ENCODE measurements at places on chromosomes 6 and 20.

GRCh38 chr6:49606721-49607390, 29.8 kb downstream of the RHAG start:
- DNase-seq, result peak; percentile 68

- no peak for DNase-seq
Measured at GRCh38 chr6:7545316-7546019, 4.0 kb downstream of the DSP start.

DNA sequence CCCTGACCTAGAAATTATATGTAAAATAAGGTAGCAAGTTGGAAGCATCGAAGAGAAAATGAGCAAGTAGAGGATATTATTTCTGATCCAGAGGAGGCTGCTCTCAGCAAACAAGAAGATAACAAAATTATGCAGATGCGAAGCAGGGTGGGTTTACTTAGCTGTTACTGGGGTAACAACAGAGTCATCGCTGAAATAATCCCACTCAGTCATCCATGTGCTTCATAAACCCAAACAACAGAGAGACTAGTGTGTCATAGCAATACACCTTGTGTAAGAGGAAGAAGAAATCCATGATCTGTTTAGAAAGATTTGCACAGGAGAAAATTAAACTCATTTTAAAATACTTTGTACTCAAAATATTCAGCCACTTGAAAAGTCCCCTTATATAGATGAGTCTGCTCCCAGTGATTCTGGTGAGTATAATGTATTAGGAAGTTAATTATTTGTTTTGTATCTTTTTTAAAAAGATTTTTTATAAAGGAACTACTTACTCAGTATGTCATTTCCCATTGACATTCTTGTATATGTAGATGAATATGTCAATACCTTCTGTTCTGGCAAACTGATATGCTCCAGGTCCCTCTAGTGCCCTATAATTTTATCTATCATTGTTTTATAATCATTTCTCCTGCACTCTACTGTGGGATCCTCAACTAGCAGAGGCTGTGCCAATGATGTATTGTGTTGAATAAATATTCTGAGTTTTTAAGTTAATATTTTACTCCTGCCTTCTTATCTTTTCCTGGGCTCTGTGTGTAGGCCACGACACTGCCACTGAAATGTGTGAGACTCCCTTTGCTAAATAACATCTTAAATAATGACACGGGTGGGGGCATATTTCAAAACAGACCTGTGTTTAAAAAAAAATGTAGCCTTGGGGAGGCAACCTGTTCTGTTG, 8.6 kb upstream of the HIVEP2 start:
- DNase-seq, result peak; percentile 12

DNA sequence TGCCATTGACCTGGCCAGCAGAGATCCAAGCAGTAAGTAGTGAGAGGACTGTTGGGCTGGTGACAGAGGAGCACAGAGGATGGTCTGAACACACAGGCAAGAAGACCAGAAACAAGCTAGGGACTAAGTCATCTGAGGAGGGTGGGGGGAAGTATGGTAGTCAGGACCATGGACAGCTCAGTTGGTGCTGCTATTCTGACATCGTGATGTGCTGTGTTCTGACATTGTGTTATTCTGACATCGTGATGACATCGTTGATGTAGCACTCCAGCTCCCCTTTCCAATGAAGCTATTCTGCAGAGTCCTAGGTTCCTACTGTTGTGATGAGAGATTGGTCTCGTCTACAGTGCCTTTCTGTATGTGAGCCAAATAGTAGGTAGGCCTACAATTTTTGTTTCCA, 28.7 kb downstream of the CFAP206 start:
- peak; percentile 25 for DNase-seq

All from inflammatory macrophage treated with lipopolysaccharide for 4 hours (primary cell).